Stimulated activated CD4-positive, alpha-beta T cell treated with anti-CD3 and anti-CD28 coated beads, Interleukin-1b, Interleukin-23, amount 100 ng/mL, for 24 hours (primary cell): ENCODE measurements at places on chromosomes 12 and 14.
A peak's percentile ranks its signal among the peaks of the same experiment; 100 is the strongest.

DNA sequence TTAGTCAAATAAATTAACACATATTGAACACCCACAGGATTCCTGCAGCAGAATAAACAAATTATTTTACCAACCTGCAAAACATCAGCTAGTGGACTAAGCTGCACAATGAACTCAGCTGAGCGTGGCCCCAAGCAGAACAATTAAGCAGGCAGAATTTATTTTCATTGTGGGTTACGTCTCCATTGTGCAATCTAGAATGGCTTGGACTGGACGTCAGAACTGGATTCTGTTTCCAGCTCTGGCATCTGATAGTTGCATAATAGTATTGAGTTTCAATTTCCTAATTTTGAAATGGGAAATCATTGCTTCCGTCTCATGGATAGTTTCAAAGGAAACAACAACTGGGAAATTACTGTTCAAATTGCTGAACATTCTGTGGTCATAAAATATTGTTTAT, 35.5 kb upstream of the RERG start:
- DNase-seq, result no peak

- DNase-seq, result no peak
These were observed 958.7 kb downstream of the FSCB start for GRCh38 chr14:43548368-43548767.

GRCh38 chr12:19978193-19978592, 390.1 kb upstream of the PDE3A start:
- no peak for DNase-seq

- no peak for DNase-seq
These were observed 126.0 kb downstream of the VEZT start for GRCh38 chr12:95343461-95344230.

GRCh38 chr12:20260851-20261250, 107.5 kb upstream of the PDE3A start:
- no peak for DNase-seq

DNA sequence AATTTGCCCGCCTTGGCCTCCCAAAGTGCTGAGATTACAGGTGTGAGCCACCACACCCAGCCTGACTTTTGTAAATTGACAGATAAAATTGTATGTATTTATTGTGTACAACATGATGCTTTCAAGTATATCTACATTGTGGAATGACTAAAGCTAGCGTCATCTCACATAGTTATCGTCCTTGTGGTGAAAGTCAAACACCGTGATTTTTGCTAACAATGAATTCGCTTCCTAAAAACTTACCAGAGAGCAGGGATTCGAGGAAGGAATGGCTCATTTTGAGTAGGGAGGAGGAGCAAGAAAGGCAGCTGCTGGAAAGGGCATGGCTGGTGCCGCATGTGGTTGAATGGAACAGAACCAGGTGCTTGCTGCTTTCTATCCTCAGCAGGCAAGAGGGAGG, 85.4 kb downstream of the LGMN start:
- DNase-seq, result no peak

DNA sequence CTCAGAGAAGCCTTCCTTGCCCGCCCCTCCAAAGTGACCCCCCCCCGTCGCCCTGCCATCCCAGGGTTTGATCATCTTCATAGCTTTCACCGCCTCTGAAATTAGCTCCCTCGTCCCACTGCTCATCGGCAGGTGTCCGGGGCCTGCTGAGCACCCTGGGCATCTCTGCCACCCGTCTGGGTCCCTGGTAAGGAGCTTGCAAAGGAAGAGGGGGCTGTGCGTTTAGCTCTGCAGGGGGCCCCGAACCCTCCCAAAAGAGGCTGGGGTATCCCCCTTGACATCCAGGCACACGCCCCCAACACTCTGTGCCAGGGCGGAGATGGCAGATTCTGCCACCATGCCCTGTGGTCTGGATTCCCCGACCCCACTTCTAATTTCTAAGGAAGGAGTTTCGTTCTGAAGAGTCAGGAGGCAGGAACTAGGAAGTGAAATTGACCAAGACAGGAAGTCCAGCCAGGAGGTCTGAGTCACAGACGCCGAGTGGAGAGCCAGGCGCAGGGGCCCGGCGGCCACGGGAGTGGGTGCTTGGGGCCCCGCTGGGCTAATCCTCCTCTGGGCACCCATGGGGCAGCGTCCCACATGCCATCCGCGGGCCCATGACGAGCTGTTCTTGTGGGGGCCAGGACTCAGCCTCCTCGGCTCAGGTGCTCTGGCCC, 95.7 kb downstream of the RFLNA start:
- DNase-seq, result no peak

DNA sequence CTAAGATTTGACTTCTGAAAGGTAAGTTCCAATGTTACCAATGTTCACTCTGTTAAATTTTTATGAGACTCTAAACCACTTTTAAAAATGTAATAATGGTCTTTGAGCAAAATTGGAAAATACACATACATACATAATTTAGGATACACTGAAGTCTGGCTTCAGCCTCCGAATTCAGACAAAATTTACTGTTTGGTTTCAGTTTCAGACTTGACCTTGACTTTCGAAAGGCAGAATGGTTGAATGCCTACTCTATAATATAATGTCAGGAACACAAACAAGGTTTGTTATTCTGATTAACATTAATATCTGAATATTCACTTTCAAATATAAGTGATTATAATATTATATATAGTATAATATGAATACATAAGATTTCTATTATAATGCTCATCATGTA, 74.1 kb upstream of the KRAS start:
- no peak for DNase-seq

- DNase-seq, result no peak
These were observed 15.8 kb downstream of the VDR start for GRCh38 chr12:47889040-47889439.

DNA sequence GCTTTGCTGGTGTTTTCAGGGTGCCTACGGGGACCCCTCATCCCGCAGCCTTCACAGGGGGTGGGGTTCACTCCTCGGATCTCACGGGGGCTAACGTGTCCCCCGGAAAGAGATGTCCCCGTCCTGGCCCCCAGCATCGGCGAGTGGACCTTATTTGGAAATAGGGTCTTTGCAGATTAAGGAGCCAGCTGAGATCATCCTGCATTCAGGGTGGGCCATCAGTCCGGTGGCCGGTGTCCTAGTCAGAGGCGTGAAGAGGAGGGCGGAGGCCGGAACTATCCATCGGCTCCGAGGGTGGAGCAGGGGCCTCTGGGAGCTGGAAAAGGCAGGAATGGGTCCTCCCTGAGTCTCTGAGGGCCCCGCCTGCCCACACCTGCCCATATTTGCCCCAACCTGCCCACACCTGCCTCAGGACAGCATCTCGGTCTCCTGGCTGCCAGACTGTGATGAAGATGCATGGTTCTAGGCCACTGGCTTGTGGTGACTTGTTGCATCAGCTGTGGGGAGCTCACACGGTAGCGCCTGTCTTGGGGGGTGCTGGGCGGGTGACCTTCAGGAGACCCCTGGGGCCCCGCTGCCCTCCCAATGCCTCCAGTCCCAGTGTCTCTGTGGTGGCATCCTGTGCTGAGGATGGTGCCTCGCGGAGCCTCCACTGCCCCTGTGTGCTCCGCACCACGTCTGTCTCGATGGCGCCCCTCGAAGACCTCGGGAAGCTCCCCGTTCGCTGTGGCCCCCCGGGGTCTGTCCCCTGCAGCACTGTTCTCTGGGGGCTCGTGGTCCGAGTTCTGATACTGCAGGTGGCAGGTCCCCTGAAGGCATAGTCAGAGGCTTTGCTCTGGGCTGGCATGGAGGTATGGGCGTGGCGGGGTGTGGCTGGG, 14.7 kb downstream of the NOC4L start:
- no peak for DNase-seq

DNA sequence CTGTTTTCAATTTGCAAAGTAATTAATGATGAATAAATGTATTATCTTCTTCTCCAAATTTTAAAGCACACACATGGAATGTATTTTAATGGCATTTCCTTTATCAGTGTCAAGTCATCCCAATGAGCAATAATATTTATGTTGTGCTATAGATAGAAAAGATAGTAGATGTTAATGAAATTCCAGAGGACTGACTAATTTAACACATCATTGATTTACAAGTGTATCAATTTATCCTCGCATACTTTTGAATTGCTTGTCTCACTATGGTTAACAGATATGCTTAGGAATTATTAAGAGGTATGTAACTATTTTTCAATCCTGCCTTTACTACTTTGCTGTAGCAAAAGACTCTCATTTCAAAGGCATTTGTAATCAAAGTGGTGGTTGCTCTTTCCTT, 842.9 kb downstream of the SLC6A15 start:
- DNase-seq, result no peak

- DNase-seq, result no peak
These were observed 19.9 kb downstream of the PTGER2 start for GRCh38 chr14:52333823-52334657.

DNA sequence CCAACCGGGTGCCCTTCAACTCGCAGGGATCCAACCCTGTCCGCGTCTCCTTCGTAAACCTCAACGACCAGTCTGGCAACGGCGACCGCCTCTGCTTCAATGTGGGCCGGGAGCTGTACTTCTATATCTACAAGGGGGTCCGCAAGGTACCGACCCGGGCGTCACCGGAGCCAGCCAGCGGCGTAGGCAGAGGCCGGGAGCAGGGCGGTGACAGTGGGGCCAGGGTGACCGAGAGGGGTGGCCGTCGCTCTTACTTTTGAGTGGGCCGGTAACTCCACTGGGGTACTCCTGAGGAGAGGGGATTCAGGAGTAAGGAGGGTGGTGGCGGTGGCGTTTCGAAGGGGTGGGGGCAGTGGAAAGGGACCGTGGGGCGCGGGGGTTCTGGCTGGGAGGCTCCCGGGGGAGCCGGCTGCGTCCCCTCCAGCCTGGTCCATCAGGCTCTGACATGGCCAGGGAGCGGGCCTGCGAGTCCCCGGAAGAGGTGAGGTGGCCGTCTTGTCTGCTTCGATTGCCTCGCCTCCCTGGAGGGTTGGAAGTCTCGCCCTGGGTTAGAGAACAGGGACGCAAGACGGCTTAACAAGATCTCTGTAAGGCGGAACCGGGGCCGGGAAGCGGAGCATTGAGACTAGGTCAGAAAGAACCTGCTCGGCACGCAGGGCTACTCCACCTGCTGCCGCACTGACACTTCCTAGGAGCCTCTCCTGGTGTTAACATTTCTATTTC, 491 bp downstream of the WDR20 start:
- DNase-seq, result peak; percentile 13

DNA sequence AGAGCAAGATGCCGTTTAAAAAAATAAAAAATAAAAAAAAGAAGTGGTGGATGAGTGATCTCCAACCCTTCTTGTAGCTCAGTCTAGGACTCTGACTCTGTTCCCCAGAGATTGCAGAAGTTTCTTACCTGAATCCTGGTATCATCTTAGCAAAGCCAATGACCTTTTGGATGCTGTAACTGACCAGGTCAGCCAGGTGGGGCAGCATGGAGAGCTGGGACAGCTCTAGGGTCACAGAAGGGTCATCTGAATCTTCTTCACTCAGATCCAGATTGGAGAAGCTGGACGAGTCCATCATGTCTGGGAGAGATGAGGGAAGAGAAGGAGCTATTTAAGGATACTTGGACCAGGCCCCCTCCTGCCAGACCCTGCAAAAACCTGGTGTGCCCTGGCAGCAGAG, 35.8 kb upstream of the HDAC7 start:
- no peak for DNase-seq

DNA sequence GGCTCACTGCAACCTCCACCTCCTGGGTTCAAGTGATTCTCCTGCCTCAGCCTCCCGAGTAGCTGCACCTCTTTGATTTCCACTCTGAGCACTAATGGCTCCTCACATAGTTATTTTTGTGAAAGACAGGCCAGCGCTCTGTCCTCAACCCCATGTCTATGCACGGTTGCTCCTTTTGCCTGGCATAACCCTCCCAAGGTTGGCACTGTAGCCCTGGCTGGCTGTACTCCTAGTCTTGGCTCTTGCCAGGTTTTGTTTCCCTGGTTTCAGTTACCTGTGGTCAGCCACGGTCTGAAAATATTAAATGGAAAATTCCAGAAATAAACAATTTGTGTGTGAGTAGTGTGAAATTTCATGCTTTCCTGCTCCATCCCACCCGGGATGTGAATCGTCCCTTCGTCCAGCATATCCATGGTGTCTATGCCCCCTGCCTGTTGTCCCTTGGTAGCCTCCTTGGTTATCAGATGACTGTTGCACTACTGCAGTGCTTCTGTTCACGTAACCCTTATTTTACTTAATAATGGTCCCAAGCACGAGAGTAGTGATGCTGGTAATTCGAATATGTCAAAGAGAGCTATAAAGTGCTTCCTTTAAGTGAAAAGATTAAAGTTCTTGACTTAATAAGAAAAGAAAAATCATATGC, 12.3 kb upstream of the DCD start:
- no peak for DNase-seq

GRCh38 chr14:81066672-81067071, 111.3 kb downstream of the TSHR start:
- DNase-seq, result no peak

DNA sequence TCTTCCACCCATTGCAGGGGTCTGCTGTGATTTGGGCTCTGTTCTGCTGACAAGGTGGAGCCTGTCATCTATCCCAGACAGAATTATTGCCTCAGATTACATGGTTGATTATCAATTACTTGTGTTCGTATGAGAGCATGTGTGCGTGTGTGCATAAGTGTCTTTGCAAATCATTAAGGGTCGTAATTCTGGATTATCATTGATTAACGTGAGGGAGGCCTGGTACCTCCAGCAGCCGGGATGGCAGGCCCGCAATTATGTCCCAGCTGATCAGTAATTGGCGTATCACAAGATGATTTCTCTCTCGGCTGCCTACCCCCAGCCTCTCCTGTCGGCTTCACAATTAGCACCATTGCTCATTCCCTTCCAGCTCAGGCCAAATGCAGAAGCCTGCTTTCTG, 29.6 kb upstream of the IRF2BPL start:
- no peak for DNase-seq

DNA sequence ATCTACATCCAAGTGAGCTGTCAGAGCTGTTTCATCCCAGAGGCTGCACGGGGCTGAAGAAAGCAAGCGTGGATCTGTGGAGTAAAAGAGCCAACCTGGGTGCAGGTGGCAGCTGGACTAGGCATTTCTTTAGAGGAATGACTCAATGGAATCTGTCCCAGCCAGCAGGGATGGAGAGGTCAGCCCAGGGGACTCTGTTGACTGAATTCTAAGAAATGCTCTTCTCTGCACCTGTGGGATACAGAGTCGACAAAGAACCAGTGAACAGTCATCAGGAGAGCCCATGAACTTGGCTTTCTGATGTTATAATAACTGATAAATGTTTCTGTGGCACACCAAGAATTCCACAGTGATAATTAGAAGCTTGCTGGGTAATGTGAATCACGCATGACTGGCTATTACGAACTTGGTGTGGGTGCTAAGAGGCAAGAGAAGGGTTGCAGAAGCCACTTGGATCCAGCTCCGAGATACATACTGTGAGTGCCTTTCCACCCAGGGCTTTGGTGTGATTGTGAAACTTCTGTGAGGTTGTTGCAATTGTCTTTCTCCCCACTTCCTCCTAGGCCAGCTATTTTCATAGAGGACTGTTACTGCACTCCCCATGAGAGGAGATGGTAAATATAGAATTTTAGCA, 16.2 kb downstream of the PYGL start:
- no peak for DNase-seq
